NCI-H146 (cell line): ENCODE measurements at places on chromosomes 2 and 18.
A peak's percentile ranks its signal among the peaks of the same experiment; 100 is the strongest.

GRCh38 chr2:126880324-126880723 lies 18.4 kb upstream of the TEX51 start:
- DNase-seq, result no peak

GRCh38 chr2:117958186-117958585 lies 55.7 kb downstream of the CCDC93 start:
- no peak for DNase-seq

- no peak for DNase-seq
These were observed 513.5 kb downstream of the CMPK2 start for GRCh38 chr2:6352247-6352646.

DNA sequence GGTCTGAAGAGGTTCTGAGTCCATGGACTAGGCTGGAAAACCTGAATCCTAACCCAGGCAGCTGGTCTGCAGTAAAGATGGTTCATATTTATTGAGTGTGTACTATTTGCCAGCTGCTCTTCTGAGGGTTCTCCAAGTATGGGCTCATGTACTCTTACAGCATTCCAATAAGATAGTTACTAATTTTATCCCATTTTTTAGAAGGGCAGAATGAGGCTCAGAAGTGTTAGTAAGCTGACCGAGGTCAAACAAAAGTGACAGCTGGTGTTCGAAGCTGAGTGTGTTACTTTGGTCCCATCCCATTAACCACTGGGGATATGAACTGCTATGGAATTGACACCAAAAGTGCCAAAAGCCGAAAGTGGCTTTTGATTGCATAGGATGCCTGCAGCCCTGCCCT lies 76.9 kb downstream of the CABLES1 start:
- no peak for DNase-seq

GRCh38 chr18:2869207-2869606 lies 22.4 kb downstream of the EMILIN2 start:
- no peak for DNase-seq

DNA sequence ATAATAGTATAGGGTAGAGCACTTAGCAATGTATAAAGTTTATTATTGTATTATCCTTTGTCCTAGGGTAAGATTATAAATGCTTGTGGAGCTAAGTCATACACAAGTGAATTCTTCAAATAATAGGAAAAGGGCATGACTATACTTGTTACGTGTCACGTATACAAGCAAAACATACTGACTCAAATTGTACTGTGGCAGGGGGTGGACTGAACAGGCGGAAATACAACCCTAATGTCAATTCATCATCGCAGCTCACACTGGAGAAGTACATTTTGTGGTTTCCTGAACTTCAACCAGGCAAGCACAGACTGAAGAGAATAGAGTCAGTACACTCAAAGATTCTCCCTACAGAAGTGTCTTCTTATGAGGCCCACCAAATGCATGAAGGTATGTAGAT lies 201.0 kb downstream of the MBD2 start:
- DNase-seq, result no peak

DNA sequence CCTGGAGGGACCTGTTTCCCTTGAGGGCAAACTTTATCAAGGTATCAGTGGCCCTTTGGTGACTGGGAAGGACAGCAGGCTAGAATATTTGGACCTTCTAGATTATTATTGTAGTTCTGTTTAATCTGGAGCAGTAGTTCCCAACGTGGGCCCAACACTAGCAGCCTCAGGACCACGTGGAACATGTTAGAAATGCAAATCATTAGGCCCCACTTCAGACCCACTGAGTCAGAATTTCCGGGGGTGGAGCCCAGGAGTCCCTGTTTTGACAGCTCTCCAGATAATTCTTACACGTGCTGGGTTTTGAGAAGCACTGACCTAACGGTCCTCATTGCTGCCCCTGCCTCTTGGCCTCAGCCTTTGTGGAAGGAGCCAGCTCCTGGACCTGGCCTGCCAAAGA lies 25.5 kb upstream of the DYNC2LI1 start:
- DNase-seq, result no peak

DNA sequence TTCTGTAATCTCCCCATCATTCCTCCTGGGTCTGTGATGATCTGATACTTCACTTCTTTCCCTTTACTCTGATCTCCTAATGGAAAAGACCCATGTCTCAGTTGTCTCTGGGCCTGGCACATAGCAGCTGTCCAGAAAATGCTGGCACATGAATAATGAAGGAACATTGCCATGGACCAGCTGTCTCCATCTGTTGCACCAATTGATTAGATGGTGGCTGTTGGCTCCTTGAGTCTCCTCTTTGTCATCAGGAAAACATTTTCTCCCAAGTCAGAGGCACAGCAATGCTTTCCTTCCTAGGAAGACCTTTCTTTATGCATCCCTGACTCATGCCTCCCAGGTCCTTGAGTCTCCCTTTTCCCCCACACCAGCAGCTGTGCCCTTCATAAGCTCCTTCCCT lies 286.2 kb upstream of the CXCR4 start:
- DNase-seq, result no peak

DNA sequence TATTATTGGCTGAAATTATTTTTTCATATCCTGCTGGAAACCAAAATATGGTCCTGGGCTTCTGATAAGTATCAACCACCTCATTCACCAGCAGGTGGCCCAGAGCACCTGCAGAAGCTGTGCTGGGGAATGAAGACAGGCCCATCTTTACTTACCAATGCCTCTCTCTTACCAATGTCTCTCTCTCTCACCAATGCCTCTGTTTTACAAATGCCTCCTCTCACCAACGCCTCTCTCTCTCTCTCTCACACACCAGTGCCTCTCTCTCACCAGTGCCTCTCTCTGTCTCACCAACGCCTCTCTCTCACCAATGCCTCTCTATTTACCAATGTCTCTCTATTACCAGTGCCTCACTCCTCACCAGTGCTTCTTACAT lies 2.3 kb upstream of the MAL start:
- peak; percentile 60 for DNase-seq

DNA sequence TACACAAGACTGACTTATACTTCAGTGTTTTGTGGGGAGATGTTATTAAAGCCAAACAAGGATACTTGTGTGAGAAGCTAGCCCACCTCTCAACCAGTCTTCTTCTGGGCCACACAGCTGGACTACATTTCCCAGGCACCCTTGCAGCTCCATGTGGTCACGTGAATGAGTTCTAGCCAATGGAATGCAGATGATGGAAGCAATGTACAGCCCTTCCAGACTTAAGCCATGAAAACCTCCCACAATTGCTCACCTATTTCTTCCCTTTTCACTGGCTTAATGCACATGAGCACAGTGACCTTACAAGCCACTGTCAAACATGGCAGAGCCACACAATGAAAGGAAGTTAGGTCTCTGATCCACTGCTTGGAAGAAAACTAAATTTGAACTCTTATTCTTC lies 20.4 kb upstream of the FEZ2 start:
- peak; percentile 74 for DNase-seq

- DNase-seq, result no peak
These were observed 90.1 kb downstream of the MYCN start for GRCh38 chr2:16030206-16031057.

- DNase-seq, result no peak
These were observed 3.0 kb downstream of the LBH start for GRCh38 chr2:30234180-30234971.

- DNase-seq, result no peak
These were observed 15.6 kb upstream of the LAMA1 start for GRCh38 chr18:7133181-7133580.

- no peak for DNase-seq
These were observed 352.6 kb upstream of the DLGAP1 start for GRCh38 chr18:4807604-4808293.
